Ureter (tissue), 1 donor: ENCODE measurements at places on chromosomes 11 and 22.
A peak's percentile ranks its signal among the peaks of the same experiment; 100 is the strongest.

- no peak for DNase-seq
Measured at GRCh38 chr11:103602840-103603239, 433.6 kb upstream of the DDI1 start.

DNA sequence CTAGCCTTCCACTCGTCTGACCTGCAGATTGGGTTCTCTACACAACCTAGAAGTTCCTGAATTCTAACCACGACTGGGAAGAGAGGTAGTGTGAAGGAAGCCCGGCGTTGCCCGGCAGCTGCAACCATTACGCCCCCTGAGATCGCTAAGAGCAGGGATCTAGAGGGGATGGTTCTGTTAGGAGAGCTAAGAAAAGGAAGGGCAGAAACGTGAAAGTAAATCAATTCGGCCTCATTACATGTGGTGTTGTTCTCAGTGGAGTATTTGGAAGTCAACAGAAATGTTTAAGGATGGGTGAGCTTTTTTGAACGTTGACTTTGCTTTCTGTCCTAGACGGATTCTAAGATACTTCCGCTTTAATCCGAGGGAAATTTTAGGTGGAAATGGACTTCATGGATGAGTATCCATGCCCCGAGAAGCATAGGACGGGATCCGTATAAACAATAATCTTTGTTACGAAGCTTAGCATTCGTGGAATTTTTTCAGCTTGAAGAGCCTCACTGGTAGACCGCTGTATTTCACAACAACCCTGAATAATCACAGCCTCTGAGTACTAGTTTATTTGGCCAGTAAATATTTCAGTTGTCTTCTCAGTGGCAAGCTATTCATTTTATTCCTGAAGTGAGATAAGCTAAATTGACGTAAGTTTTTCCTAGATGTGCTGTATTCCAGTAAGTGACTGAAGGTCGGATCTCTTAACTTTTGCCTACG is 629 bp downstream of the ATP5MG start:
- no peak for DNase-seq

DNA sequence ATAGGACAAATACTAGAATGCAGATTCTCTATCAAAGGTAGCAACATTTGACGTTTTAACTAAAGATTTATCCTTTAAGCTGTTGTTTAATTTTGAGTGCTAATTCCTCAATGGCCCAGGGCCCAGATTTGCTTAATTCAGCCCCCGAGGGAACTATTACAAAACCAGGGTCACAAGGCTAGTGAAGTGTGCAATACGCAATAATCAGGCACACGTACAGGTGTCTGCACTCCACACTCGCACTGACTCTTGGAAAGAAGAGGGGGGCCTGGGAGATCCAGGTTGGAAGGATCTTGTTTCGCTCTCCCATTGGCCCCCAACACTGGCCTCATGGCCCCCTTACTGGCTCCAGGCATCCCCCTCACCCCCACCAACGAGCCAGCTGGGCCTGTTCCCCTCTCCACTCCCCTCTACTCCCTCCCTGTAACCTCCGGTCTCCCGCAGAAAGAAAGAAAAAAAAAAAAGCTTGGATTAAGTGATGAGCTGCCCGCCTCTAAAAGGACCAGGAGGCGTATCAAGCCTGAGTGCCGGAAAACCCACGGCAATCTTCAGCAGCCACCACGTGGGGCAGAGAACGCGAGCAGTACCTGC is 2.2 kb upstream of the KIRREL3 start:
- DNase-seq = no peak

DNA sequence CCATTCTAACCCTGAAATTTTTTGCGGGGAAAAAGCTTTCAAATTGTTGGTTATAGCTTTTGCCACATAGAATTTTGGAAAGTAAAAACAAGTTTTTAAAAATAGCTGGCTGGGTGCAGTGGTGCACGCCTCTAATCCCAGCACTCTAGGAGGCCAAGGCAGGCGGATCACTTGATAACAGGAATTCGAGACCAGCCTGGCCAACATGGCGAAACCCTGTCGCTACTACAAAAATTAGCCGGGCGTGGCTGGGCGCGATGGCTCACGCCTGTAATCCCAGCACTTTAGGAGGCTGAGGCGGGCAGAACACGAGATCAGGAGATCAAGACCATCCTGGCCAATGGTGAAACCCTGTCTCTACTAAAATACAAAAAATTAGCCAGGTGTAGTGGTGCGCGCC is 54.9 kb downstream of the TNRC6B start:
- no peak for DNase-seq

DNA sequence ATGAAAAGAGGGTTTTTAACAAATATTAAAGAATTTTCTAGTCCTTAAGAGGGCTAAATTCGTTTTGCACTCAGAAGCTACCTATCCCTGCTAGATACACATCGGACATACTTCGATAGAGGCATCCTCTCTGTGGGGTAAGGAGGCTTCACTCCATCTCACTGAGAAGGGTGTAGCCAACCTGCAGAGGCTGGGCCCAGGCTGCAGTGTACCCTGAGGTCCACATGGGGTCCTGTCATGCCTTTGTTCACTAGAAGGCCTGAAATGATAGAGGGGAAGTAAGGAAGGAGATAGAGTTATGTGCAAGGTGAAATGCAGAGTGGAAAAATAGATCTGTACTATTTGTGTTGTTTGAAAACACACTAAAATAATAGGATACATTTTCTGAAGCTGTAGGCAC is 45.6 kb downstream of the IGSF9B start:
- DNase-seq = no peak

DNA sequence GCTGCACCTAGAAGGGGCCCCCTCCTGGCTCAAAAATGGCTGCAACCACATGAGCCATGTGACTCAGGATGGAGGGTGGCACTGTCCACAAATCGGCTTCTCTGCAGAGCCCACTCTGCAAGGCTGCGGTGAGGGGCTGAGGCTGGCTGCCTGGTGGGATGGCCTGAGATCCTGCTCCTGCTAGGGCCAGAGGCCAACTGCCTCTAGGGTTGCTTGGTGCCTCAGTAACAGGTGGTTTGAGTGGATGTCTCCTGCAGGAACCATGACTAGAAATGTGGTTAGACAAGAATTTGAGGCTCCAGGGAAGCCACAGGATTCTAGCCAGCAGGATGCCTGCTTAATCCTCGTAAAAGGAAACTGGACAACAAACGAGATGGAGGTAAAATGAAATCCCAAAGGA is 17.1 kb downstream of the PATZ1 start:
- no peak for DNase-seq

DNA sequence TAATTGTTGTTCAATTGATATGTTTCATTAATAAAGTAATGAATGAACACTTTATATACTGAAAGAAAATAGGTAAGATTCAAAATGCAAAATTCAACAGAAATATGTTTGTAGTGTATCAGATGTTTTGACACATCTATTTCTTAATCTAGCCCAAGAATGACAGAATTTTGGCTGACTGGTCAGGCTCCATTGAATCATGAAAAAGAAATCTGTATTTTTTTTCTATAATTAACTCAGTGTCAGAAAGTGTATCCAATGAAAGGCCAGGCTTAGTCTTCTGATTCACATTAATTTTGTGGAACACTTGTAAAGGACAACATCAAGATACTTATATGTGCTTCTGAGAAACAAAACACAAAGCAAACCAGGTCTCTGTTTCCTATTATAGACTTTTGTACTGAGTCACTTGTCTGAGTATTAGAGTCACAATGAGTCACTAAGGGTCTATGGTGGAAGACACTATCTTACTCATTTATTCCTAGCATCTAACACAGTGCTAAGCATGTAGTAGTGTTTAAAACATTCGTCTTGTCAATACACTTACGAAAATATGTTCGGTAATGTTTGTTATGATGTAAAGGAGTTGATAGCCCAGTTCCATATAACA is 297.7 kb upstream of the CCDC90B start:
- DNase-seq = no peak

- peak; percentile 27 for DNase-seq
Measured at GRCh38 chr11:72553706-72554105, 119.4 kb upstream of the CLPB start.

DNA sequence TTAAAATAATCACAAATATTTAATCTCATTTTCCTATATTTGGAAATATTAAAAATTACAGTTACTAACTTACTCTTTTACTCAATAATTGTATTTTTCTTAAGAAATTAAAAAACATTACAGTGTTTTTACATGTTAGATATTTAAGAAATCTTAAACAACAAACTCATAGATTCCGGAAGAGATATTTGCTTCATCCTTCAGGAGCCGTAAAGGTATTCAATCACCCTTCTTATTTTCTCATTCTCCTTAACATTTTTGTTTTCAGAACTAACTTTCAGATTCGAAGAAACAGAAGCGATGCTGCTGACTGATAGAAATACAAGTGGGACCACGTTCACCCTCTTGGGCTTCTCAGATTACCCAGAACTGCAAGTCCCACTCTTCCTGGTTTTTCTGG is at the start of gene OR5D18:
OR5D18 (plus strand) TSS at position 301 of the 400 bp plus-strand sequence; CDS start at position 301, 0 bp downstream.
- DNase-seq = no peak

- DNase-seq = no peak
Measured at GRCh38 chr11:5737670-5738392, 1.6 kb downstream of the OR56B1 start.

- no peak for DNase-seq
Measured at GRCh38 chr11:43693731-43694130, 13.2 kb downstream of the HSD17B12 start.

- no peak for DNase-seq
Measured at GRCh38 chr11:25939691-25940090, 392.2 kb upstream of the ANO3 start.

DNA sequence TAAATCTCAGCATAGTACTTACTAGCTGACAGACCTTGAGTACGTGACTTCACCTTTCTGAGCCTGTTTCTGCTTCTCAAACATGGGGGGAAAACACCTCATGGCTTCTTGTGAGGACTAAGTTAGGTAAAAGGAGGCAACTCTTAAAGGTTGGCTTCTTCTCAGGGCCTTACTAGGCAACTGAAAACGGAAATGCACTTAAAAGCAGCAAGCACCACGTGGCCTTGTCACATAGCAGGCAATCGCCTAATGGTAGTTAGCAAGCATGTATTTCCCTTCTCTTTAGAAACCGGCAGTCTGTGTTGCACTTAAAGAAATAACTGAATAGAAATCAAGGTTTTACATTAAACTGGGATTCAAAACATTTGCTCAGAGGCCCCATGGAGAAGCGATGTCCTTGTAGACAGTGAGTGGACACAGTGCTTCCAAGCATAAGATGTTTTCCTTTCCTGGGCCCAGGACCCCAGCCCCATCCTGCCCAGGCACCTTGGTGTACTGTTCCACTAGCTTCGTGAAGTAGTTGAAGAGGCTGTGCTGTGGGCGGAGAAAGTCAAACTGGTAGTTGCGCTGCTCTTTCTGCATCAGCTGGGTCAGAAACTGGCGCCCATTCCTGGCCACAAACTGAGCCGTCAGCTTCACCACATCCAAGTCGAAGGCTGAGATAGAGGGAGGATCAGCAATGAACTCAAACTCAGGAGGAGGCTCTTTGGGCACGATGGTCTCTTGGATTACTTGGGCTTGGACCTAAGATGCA is 12.1 kb downstream of the SF3A1 start:
- DNase-seq = no peak

DNA sequence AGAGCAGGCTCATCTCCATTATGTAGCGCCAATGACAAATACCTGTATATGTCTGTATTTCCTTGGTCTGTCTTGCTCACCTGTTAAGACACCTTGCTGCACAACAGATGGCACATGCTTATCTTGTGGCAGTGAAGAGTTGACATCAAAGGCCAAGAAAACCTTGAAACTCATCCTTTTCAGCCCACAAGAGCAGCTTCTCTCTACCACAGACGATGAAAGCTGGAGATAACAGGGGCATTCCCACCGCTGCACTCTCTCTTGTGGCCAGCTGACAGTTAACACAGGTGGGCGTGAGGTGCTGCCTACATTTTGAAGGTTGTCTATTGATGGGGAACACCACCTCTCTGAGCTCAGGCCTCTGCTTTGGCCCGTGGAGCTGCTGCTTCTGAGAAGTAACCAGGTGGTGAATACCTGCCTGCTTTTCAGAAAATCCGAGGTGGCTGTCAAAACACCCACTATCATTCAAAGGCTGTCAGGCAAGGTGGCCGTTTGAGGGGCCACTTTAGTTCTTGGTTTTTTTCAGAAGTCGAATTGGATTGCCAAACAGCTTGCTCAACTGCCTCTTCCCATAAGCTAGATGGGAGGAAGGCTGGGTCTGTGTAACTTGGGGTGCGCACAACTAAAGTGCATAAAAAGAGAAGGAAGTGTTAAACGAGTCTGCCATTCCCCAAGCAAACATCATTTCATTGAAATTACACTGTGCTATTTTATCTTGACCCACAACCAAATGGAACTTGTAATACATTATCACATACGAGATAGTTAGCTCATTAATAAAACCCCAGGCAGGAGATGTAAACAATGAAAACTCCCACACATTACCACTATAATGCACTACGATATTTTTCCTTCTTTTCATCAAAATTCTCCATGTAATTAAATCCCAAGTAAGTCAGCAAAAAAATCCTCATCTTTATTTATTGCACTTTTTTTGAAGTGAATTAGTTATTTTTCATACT is 87.1 kb upstream of the RAG2 start:
- DNase-seq = no peak

DNA sequence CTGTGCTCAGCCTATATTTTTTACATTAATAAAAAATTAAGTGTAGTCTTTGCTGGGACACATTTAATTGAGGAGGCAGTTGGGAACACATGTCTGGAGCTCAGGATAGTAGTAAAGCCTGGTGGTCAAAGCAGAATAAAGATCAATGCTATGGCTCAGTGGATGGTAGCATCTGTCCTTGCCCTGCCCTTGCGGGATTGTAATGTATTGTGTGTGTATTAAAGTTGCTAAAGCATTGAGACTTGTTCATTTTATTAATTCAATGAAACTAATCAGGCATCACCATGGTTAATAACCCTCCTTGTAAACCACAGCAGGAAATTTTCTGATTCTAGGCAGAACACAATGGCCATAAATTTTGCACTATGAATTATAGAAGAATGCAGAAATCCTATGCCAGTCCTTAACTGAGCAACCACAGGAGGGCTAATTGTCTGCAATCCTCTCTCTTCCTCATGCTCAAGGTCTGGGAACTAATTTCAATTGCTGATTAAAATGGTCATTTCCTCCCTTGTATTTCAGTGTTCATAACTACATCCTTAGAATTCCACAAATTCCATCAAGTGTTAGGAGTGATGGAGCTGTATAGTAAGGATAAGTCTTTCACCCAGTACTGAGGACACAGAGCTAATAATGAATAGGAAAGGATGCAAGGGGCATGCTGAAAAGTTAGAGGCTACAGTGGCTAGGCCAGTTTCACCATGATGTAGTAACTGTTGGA is 403.2 kb upstream of the DDI1 start:
- no peak for DNase-seq
